NT2/D1 (cell line): ENCODE measurements at places on chromosomes 11 and 22.

DNA sequence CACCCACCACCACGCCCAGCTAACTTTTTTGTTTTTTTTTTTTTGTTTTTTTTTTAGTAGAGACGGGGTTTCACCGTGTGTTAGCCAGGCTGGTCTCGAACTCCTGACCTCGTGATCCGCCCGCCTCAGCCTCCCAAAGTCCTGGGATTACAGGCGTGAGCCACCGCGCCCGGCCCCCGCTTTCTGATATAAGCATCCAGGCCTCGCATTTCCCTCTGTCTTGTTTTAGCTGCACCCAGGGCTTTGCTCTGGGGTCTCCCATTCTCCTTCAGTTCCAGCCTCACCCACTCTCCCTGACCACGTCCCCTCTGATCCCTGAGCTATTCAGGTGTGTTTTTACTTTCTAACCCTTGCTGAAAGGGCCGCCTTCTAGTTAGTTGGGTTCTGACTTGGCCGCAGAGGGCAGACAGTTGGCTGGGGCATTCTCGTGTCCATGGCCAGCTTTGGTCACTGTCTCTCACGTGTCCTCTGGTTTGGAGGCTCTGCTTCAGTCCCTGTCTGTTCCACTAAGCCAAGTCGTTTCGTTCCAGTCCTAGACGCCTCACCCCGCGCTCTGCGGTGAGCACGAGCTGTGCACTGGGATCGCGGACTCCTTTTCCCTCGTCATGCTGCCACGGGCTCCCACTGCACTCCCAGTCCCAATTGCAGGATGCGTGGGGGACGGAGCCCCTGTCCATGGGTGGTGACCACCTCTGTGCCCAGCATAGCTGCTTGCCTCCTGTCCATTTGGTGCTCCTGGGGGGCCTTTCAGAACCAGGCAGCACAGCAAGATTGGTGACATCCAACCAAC lies 6.0 kb upstream of the TNNT3 start:
- no peak for DNase-seq

DNA sequence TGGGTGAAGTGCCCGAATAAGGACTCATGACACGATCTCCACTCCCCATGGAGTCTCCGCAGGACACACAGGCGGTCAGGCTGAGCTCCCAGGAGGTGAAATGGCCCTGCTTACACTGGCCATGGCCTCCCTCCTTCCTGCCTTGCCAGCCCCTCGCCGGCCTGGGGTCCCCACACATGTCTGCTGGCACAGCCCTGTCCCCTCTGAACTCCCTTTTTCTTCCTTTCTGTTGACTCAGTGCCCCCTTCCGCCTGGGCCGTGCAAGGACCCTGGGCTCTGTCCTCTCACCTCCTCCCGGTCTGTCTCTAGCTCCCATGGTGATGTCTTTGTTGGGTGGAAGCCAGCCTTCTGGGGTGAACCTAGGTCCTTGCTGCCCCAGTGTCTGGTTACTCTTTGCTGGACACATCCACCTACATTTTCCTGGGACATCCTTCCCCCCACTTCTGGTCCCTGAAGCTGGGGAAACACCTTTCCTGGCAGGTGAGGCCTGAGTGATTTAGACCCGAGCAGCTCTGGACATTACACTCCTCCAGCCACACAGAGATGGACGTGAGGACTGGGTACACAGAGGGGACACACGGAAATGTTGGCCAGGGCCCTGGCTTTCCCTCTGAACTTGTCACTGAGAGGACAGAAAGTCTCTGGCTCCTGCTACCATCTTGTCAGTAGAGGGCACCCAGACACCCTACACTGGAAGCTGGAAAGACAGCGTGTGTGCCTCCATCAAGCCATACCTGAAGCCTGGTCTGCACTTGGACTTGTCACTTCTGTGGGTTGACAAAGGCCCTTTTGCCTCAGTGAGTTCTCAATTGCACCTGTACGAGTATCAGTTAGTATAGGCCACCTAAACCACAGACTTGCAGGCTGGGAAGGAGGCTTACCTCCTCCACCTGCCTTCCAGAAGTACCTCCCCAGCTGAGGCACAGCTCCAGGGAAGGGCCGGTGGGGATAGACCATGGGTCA lies 864.3 kb downstream of the TBC1D22A start:
- no peak for DNase-seq

GRCh38 chr11:102850973-102851745 lies 7.8 kb upstream of the MMP3 start:
- no peak for DNase-seq

GRCh38 chr22:42937164-42937843 lies 77.6 kb downstream of the PACSIN2 start:
- DNase-seq: no peak

- no peak for DNase-seq
These were observed 5.2 kb downstream of the IGSF9B start for GRCh38 chr11:133951327-133952198.

DNA sequence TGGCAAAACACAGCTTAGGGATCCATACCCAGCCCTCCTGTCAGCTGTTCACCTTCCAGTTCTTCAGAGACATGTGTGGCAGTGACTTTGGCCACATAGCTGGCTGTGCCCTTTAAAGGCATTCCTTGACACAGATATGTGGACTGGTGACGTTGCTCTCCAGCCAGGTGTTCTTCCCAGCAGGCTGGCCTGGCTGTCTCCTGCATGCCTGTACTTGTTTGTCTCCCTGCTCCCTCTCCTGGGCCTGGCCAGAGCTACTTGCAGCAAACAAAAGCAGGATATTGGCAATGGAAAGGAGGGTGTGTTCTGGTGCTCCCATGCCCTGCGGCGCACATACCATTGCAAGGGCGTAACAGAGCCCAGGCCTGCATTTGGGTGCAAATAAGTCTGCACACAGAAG lies 38.3 kb downstream of the PIK3IP1 start:
- no peak for DNase-seq

DNA sequence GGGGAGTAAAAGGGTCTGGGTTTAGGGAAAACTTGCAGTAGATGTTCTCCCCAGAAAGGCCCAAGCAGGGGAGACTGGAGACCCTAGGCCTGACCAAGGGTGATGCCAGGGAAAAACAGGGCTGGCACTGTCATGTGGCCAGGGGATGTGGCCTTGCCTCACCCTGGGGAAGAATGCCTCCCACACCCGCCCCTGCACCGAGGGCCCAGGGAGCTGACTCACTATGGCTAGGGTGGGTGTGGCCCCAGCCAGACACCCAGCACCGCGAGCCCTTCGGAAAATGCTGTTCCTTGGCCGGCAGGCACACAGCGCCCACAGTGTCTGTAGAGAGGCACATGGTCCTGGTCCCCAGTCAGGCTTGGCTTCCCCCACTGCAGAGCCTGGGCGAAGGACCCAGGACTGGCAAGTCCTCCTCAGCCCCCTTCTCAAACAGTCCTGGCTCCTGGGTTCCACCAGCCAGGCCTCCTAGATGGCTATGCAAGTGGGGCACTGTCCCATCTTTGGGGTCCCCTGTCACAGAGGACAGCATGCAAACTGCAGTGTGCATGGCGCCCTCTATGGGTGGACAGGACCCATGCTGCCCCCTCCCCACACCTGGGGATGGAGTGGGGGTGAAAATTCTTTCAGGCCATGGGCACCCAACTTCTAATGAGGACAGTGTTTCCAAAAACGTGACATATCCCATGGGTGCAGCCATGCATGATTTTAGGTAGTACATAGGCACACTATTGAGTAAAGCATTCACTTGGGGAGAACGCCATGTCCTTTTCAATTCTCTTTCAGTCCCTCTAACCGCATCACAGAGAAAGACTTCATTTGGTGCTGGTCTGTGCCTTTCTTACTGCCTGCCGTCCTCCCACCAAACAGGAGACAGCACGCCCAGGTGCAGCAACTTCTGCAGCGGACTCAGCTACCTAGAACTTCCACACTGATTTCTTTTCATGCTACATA lies 15.2 kb downstream of the TMPRSS5 start:
- DNase-seq: no peak

DNA sequence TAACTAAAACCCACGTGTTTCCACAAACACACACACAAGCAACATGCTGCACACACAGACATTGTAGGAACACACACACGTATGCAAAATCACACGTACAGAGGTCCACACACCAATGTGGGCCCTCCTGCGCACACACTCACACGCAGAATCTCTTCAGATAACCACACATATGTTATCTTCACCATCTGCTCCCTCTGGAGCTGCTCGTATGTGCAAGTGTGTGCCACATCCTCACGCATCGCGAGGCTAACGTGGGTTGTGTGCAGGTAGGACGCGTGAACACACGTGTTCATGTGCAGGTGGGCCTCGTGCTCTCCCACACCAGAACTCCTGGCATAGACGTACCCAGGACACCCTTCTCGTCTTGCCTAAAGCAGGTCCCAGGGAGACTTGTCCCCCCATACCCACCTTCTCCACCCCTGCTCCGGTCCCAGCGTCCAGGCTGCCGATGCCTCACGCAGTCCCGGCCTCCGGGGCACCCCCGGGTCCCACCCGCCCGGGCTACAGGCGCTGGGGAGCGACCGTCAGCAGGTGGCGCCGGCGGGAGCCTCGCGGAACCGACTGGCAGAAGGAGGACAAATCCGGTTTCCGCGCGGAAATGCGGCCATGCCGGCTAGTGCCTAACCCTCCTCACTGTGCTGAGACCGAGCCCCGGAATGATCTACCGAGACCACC lies 10.3 kb upstream of the IGSF9B start:
- DNase-seq: no peak
